ENCODE measurements at places on chromosomes 7 and 10.

DNA sequence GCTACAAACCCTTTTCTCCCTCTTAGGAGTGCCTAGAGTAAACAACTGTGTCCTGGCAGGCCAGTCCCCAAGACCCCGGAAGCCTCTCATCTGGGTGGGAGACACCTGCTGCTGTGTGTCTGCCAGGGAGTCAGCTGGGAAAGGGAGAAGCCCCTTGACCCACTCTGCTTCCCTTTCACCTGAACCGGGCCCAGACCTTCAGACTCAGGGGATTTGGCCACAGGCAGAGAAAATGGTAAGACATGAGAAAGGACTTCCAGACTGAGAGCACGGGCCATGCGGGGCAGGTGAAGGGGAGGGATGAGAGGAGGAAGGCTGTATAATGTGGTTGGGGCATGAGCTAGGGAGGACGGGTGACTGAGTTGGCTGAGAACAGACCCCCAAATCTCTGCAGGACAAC lies 36.0 kb upstream of the NPFFR1 start:
- no peak for DNase-seq

DNA sequence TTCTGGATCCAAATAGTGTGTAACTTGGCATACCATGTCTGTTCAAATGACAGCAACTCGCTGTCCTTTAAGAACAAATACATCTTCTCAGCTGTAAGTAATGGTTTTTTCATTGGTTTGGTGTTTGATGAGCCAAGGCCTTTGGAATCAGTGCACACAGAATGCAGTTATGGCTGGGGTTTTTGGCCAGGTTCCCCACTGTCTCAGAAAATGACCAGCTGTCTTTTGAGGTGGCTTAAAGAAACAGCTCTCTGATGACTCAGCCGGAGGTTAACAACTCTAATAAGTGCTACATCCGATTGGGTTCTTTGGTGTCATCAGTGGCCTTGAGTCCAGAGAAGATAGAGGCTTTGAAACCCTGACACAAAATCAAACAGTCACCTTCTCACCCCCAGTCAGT lies 688.4 kb downstream of the REEP3 start:
- no peak for DNase-seq

- no peak for DNase-seq
These were observed 106.3 kb downstream of the GLRX3 start for GRCh38 chr10:130242513-130242912.

DNA sequence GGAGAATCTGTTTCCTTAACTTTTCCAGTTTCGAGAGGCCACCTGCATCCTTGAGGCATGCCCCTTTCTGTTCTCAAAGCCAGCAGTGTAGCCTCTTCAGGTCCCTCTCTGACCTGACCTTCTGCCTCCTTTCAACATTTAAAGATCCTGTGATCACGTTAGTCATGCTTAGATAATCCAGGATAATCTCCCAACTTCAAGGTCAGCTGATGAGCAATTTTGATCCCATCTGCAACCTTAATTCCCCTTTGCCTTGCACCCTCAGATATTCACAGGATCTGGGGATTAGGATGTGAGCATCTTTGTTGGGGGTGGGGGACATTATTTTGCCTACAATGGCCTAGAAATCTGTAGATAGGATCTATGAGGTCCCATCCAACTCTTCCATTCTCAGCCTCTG lies 8.0 kb downstream of the HKDC1 start:
- no peak for DNase-seq

GRCh38 chr7:102917436-102918353 lies 4.9 kb downstream of the LRRC17 start:
- DNase-seq: no peak

- no peak for DNase-seq
These were observed 44.3 kb downstream of the NOD1 start for GRCh38 chr7:30434140-30434799.

DNA sequence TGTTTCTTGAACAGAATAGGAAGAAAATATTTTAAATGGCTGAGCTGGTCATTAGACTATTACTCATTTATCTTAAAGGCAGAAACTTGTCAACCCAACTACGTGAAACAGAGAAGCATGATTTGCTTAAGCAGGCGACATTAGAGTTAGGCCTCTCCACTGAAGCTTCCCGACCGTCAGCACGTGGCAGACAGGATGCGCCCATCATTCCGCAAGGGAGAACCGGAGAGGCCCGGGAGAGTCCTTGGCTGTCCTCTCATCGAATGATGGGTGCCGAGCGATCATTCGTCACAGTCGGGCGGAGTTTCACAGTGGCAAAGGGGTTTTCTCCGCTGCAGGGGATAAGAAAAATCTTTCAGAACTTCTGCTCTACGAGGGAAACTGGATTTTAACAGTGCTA lies 11.8 kb downstream of the BRI3 start:
- DNase-seq: no peak

- no peak for DNase-seq
These were observed 173.9 kb downstream of the ZNF438 start for GRCh38 chr10:30857803-30858202.

- DNase-seq: no peak
These were observed 139.4 kb downstream of the GNAT3 start for GRCh38 chr7:80372415-80372814.

GRCh38 chr10:85600744-85601081 lies 765.9 kb downstream of the GRID1 start:
- no peak for DNase-seq

DNA sequence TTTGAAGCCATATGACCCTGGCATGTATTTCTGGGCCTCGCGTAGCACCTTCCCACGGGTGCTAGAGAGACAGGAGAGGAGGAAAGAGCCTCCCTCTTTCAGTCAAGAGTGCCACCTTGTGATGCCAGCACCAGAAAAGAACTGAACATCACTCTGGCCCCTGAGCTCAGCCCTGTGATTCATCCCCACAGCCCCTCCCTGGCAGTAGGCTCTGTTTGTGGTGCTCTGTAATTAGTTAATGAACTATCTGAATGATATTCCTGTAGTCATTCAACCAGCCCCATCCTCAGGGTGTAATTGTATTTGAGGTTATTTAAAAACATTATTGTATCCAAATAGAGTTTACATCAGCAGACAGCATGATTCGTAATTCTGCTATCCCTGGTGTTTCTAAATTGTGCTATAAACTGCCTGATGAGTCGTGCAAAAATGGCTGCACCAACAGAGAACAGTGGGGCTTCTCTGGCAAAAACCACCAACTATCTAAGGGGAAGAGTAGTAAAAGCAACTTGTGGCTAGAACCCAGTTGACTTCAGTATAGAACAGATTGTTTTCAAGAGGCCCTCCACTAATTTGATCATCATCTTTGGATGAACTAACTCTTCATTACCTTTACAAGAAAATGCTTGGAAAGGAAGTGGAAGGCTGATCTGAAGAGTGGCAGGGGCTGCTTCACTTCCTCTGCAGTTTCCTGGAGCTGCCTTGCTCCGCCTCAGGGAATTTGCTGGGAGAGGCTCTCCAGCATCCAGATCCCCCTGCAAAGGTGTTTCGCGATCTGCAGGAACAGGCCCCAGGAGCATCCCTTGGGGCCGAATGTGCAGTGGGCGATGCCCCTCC lies 23.7 kb upstream of the TIAL1 start:
- no peak for DNase-seq

DNA sequence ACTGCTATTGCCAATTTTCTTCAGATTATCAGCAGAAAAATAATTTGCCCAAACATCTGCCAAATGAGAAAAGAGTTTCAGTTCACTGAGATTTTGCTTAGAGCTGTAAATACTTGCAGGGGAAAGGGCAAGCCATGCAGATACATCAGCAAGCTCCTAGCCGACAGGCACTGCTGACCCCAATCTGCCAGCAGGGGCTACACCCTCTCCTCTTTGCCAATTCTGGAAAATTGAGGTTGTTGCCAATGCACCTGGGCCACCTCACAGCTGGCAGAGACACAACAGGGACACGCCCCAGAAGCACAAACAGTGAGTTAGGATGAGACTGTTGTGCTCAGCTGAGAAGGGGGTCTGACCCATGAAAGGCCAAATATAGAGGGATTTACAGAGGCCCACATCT lies 129.5 kb upstream of the MYO3A start:
- no peak for DNase-seq

- no peak for DNase-seq
These were observed 173.6 kb downstream of the PTPRN2 start for GRCh38 chr7:158414002-158414401.

- DNase-seq: no peak
These were observed 24.5 kb upstream of the FAM133B start for GRCh38 chr7:92614660-92615174.

DNA sequence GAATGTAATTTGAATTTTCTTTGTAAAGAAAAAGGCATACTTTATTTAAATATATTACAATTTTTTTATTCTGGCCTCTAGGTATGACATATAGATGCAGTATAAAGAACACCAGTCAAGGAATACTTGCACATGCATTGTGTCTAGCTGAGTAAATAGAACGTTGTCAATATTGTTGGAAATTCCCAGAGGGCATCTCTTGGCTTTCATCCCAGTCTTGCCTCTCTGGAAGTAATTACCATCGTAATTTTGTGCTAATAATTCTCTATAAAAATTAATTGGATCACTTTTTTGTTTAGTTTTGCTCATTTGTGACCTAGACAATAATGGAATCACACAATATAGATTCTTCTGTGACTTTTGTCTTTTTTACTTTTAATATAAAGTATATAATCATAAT lies 1052.3 kb upstream of the CELF2 start:
- DNase-seq: no peak

DNA sequence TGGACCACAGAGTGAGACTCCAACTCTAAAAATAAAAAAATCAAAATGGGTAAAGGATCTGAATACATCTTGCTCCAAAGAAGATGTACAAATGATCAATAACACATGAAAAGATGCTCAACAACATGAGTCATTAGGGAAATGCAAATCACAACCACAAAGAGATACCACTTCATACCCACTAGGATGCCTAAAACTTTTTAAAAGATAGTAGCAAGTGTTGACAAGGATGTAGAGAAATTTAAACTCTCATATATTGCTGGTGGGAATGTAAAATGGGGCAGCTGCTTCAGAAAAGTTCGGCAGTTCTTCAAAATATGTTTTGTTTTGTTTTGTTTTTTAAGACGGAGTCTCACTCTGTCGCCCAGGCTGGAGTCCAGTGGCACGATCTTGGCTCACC lies 45.7 kb upstream of the GTF2IRD1 start:
- DNase-seq: no peak

GRCh38 chr10:82089327-82089726 lies 214.3 kb downstream of the NRG3 start:
- no peak for DNase-seq

DNA sequence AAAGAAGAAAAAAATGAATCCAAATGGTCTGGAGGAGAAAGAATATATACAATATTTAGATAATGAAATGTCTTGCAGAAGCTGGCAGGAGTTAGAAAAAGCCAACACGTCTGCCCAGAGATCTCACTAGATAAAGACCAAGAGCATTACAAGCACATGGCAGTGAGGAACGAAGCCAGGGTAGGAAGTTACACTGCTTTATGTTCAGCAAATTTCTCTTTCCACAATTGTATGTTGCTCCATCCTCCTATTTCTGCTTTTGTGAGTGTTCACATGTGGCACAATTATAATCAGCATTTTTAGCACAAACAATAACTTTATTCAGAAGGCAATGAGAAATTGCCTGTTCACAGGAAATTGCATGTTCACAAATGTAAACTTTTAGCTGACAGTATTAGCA lies 53.7 kb downstream of the LRRC17 start:
- DNase-seq: no peak

GRCh38 chr7:95244616-95245015 lies 79.7 kb downstream of the PON1 start:
- DNase-seq: no peak

DNA sequence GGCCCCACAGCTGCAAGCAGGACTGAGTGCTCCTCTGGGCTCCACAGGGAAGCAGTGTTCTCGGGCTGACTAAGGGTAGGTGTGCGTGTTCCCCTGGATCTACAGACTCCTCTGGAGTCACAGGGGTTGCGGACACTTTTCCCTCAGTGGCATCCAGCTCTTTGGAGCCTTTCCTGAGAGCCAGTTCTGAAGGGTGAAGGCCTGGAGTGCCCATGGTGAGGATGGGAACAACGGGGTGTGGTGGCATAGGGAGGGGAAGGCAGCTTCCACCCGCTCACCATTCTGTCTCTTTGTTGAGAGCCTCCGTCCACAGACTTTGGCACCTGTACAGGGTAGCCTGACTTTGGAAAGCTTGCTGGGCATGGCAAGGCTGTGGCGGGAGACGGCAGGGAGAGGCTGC lies 104.1 kb upstream of the PCBD1 start:
- no peak for DNase-seq

- no peak for DNase-seq
These were observed 5.0 kb upstream of the GDF2 start for GRCh38 chr10:47317251-47317650.

- DNase-seq: no peak
These were observed 34.6 kb downstream of the ANKRD7 start for GRCh38 chr7:118259115-118259514.

- DNase-seq: no peak
These were observed 5.1 kb upstream of the HIPK2 start for GRCh38 chr7:139782932-139783331.
